Right lobe of liver (tissue), 6 donors: ENCODE measurements at places on chromosomes 12 and 14. TPM values are rescaled to one million over a fixed set of nuclear protein-coding genes. Genes with fewer than 3 reads are reported as not detected.

PPP1R36 gene
- total RNA-seq, result 0.40 TPM

IL26 gene
- total RNA-seq, result not detected

FIGNL2 gene
- total RNA-seq, result 1.0 TPM

SSPN gene
- 0.49 TPM for total RNA-seq

SALL2 gene
- 0.67 TPM for total RNA-seq

PMCH gene
- total RNA-seq, result not detected

GPX2 gene
- 414 TPM for total RNA-seq

SLC6A15 gene
- total RNA-seq, result not detected
